ENCODE measurements at places on chromosomes 5 and 9. TPM values are rescaled to one million over a fixed set of nuclear protein-coding genes. Genes with fewer than 3 reads are reported as not detected.

The STPG3 gene
- polyA plus RNA-seq, result 1.1 TPM

The RNF180 gene
- 7.0 TPM for polyA plus RNA-seq

The PPP3R2 gene
- polyA plus RNA-seq, result not detected

The C5orf34 gene
- 4.3 TPM for polyA plus RNA-seq

The PRDM9 gene
- polyA plus RNA-seq, result not detected

The GABBR2 gene
- polyA plus RNA-seq, result 0.99 TPM

The BHMT gene
- 0.26 TPM for polyA plus RNA-seq

The TOR4A gene
- 10.3 TPM for polyA plus RNA-seq

The SLC1A1 gene
- polyA plus RNA-seq, result 7.9 TPM

The CCDC171 gene
- 12.3 TPM for polyA plus RNA-seq

The TTC39B gene
- 6.9 TPM for polyA plus RNA-seq

The CCL21 gene
- polyA plus RNA-seq, result 106 TPM

The NOXA1 gene
- 8.4 TPM for polyA plus RNA-seq

The TNC gene
- 60.8 TPM for polyA plus RNA-seq

The CKMT2 gene
- polyA plus RNA-seq, result 3.8 TPM

The GABRG2 gene
- 0.09 TPM for polyA plus RNA-seq

The GDNF gene
- not detected for polyA plus RNA-seq

DNA sequence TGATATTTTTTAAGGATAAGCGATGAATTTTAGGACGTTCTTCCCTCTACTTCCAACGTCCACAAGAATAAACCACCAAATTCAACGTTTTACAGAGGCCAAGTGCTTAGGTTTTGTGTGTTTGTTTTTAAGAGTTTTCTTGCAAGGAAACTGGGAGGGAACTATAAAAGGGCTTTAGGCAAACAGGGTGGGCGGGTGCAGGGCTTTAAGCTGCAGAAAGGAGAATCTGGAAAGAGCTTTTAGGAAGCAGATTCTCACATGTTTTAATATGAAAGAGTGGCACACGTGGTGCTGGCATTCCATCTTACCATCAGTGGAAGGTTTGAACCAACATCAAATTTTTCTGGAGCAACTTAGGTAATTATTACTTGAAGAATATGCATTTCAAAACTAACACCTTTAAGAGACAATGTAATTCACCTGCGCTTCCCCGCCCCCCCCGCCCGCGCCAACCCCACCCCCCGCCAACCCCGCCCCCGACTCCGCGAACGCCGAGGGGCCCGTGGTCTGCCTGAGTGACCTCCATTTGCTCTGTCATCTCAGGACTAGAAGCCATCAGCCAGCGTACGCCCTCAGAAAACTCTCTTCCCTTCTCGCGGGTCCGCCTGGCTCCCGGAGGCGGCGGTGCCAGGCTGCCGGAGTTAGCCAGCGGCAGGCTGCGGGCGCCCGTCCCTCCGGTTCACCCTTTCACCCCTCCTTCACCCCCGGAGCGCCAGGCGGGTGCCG, 911 bp upstream of the PIK3R1 start:
- DNase-seq, result no peak

DNA sequence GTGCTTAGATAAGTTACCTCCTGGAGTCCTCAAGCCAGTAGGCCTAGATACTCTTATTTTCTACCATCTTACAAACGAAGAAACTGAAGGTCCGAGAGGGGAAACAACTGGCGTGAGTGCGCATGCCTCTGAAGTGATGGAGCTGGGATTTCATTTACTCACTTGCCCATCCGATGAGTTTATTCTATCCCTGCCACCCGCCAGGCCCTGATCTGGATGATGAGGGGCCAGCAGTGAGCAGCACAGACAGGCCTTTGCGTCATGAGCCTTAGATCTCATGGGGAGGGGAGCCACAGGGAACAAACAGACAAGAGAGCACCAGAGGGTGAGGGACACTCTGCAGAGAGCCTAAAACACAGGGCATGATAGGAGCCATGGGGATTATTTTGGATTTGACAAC, 34.1 kb upstream of the SLC2A8 start:
- DNase-seq, result no peak

DNA sequence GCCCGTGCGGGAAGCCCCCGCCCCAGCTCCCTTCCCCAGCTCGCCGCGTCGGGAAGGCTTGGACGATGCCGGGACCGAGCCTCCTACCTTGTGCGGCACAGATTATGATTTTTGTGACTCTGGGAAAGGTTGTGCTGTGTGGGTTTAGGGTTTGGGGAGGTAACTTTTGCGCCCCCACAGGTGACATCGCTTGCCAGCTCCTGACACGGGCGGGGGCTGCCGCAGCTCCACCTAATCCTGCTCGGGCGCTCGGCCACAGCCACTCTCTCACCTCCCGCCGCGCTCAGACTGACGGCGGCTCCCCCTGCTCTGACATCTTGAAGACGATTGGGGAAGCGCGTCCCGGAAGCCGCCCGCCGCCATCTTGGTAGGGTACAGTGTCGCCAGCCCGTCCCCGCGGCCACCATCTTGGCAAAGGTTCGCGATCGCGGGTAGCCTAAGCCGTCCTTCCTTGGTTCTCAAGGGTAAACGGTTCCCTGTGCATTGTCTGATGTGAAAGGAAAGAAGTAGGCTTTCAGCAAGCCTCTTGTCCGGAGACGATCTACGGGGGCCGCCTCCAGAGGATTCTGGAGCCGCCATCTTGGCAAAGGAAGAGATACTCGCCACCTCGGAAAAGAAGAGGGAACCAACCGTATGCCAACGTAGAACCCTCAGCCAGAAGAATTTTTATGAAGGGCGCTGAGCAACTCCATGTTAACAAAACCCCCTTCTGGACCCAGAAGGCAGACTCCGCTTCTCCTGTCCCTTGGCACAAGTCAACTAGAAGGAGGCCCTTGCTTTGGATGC, 1.8 kb upstream of the NR3C1 start:
- peak; percentile 89 for DNase-seq

DNA sequence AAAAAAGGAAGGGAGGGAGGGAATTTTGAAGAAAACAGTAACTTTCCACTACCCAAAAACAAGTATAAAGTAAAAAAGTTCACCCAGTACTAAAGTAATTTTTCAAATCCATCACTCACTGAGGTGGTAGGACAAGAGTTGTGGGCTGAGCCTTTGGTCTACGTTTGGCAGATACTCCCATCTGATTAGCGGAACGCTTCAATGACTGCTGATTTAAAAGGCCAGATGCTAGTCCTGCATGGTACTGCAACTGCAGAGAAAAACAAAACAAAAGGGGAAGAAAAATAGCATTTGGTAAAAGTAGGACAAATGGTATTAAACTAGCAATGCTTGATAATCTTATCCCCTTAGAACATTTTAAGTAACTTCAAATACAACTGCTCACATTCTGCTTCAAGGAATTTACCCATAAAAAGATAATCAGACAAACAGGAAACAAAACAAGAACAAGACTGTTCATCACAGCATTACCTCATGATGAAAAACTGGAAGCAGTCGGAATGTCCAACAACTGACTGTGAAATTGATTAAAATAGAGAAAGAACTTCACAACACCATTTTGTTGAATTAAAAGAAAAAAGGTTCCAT, 65.4 kb downstream of the MED27 start:
- no peak for DNase-seq

- no peak for DNase-seq
These were observed 12.7 kb upstream of the TMEM174 start for GRCh38 chr5:73160239-73160671.

- no peak for DNase-seq
These were observed 968 bp downstream of the NKD2 start for GRCh38 chr5:1009359-1010180.

- no peak for DNase-seq
These were observed 70.1 kb upstream of the SPATA31E1 start for GRCh38 chr9:87812375-87813118.

DNA sequence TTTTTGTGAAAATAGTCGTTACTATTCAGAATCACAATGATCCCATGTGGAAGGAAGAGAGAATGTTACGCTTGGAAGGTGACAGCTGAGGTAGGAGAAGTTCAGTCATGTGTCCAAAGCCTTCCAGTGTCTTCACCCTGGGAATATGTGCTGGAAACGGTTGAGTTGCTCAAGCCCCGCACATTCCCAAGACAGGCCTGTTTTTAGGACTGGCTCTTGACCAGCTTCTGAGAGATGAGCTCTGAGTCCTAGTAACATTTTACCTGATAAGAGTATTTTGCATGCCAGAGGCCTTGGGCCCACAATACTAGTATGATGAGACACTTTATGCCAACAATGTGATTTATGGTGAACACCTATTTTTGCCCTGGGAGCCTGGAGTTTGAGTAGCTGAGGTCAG, 101.7 kb downstream of the LMNB1 start:
- no peak for DNase-seq

DNA sequence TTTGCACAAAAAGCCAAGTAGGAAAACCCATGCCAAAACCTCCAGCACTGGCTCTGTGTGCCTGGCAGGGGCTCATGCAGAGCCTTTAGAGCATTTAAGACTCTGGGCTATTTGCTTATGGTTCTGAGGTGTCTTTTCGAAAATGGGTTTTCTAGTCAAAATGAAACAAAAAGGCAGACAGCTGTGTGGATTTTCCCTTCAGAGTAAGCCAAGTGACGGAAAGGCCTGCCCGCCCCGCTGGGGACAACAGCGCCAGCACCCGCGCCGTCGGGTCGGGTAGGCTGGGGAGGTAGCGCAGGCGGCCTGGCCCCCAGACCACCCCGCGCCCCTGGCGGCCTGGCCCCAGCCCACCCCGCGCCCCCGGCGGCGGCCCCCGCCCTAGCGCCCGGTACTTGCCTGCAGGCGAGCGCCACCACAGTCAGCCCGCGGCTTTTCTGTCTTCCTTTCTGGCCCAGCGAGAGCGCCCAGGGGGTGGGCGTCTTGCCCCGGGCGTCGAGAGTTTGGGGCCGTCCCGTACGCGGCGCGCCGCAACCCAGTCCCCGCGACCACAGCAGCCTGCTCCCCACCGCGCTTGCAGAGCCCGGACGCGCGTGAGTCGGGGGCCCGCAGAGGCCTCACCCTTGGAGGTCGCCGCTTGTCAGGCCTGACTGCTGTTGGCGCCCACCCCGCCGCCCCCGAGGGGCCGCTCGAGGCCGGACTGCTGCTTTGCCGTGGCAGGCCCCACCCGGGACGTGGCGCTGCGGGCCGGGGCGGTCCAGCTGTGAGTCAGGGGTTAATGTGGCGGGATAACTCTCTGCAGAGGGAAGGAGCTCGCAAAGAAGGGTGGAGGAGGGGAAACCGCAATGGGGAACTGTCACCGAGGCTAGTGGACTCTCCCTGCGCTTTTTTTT, at the start of gene TICAM2:
TSS of gene TICAM2 (minus strand) at position 779 of the 890 bp plus-strand sequence. CDS start 21,223 bp downstream, outside the sequence.
- DNase-seq, result peak; percentile 66

- no peak for DNase-seq
These were observed 978 bp downstream of the CFAP157 start for GRCh38 chr9:127707766-127708165.

GRCh38 chr9:86062845-86063693, 36.3 kb downstream of the GOLM1 start:
- DNase-seq, result no peak

- DNase-seq, result no peak
These were observed 46.1 kb downstream of the MVB12B start for GRCh38 chr9:126372716-126373115.

DNA sequence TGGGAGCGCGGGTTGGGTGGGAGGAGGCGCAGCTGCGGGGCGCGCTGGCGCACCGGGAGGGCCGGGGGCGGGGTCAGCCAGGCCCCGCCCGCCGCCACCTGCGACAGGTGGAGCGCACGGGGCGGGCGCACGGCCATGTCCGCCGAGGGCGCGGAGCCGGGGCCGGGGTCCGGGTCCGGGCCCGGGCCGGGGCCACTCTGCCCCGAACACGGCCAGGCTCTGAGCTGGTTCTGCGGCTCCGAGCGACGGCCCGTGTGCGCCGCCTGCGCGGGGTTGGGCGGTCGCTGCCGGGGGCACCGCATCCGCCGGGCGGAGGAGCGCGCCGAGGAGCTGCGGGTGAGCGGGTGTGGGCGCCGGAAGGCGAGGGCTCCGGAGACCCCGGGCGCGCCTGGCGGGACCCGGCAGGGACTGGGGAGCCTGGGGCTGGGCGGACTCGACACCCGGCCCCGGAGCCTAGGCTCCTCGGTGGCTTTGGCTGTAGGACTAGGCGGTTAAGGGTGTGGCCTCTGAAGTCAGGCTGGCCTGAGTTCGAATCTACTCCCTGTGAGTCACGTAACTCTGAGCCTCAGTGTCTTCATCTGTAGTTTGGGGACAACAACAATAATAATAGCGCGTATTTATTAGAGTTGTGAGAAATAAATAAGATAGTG, at the start of gene BSPRY:
TSS of gene BSPRY (plus strand) at position 97 of the 650 bp plus-strand sequence. CDS start at position 136, 39 bp downstream.
- DNase-seq, result no peak

- DNase-seq, result peak; percentile 88
These were observed 103.0 kb upstream of the ERCC6L2 start for GRCh38 chr9:95772320-95773052.

DNA sequence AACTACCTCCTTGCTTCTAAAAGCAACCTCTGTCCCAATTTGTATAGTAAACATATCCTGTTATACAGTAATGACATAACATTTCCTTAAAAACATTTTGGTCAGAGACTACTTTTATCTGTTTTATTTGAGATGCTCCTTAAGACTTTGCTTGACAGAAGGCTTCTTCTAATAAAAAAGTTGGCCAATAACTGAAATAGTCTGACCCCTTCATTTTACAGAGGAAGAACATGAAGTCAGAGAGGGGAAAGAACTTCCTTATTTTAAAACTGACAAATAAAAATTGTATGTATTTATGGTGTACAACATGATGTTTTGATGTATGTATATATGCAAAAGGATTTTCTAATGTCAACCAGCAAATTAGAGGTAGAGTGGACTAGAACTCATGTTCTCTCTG, 35.8 kb upstream of the SPARC start:
- DNase-seq, result no peak

DNA sequence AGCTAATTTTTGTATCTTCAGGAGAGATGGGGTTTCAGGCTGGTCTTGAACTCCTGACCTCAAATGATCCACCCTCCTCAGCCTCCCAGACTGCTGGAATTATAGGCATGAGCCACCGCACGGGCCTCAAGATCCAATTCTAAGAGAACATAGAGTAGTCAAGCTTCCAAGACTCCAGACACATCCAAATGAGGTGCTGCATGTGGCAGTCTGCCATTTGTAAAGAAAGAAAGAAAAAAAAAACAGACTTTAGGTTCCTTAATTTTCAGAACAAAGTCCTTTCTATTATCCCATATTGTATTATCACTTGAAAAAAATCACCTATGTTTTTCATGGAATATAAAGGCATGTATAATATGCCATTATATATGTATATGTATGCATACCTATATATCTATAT, 2104.5 kb downstream of the MAT2B start:
- DNase-seq, result no peak

DNA sequence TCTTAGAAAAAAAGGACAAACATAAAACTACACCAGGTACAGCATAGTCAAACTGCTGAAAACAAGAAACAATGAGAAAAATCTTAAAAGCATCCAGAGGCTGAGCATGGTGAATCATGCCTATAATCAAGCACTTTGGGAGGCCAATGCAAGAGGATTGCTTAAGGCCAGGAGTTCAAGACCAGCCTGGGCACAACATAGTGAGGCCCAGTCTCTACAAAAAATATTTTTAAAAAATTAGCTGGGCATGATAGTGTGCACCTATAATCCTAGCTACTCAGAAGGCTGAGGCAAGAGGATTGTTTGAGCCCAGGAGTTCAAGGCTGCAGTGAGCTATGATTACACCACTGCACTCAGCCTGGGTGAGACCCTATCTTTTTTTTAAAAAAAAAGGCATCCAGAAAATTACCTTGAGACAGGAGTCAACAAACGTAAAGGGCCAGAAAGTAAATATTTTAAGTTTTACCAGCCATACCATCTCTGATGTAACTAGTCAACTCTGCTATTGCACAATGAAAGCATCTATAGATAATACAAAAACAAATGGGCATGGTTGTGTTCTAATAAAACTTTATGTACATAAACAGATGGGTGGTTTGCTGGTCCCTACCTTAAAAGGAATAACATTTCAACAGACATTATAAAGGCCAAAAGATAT, 19.8 kb downstream of the AP3B1 start:
- no peak for DNase-seq

- DNase-seq, result peak; percentile 30
These were observed 1.6 kb downstream of the TSLP start for GRCh38 chr5:111072949-111073682.
